ENCODE measurements at places on chromosomes 16 and 17. TPM values are rescaled to one million over a fixed set of nuclear protein-coding genes. Genes with fewer than 3 reads are reported as not detected.

The HOXB7 gene
- 1.3 TPM for total RNA-seq

DNA sequence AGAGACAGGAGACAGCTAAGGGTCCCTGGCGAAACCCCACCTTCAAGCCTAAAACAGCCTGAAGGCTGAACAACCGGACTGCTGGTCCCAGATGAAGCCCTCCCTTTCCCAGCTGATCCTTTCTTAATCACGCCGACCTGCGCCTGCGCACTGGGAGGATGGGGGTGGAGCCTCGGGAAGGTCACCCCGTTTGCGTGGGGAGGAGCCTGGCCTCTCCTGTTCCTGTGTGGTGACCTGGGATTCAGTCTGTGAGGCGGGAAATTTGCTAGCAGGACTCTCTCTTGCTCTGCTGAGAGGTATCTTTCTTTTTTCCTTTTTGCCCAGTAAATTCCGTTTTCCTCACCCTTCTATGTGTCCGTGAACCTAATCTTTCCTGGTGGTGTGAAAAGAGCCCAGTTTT lies 9.6 kb downstream of the FAM20A start:
- H3K27me3 ChIP-seq: peaks cover 43% of the 10 kb centered on the region
- H3K36me3 ChIP-seq: peaks cover 2% of the 10 kb centered on the region
- no peak for DNase-seq
- H3K27ac ChIP-seq: no peak overlapping the region
- H3K4me3 ChIP-seq: no peak overlapping the region

- no peak overlapping the region for H3K4me3 ChIP-seq
- peaks cover 80% of the 10 kb centered on the region for H3K4me1 ChIP-seq
- peaks cover 2% of the 10 kb centered on the region for H3K36me3 ChIP-seq
- no peak overlapping the region for H3K27ac ChIP-seq
- no peaks in the 10 kb centered on the region for H3K27me3 ChIP-seq
- no peak for DNase-seq
Observed at GRCh38 chr16:74562117-74562516, 44.8 kb downstream of the GLG1 start.

- DNase-seq: no peak
- peaks cover 44% of the 10 kb centered on the region for H3K4me1 ChIP-seq
- H3K4me3 ChIP-seq: no peak overlapping the region
- no peaks in the 10 kb centered on the region for H3K27me3 ChIP-seq
- H3K27ac ChIP-seq: no peak overlapping the region
- H3K36me3 ChIP-seq: no peaks in the 10 kb centered on the region
Observed at GRCh38 chr17:28078341-28079229, 36.1 kb downstream of the NLK start.

- no peaks in the 10 kb centered on the region for H3K4me1 ChIP-seq
- DNase-seq: no peak
- no peak overlapping the region for H3K4me3 ChIP-seq
Observed at GRCh38 chr16:13519871-13520270, 400.1 kb upstream of the ERCC4 start.

DNA sequence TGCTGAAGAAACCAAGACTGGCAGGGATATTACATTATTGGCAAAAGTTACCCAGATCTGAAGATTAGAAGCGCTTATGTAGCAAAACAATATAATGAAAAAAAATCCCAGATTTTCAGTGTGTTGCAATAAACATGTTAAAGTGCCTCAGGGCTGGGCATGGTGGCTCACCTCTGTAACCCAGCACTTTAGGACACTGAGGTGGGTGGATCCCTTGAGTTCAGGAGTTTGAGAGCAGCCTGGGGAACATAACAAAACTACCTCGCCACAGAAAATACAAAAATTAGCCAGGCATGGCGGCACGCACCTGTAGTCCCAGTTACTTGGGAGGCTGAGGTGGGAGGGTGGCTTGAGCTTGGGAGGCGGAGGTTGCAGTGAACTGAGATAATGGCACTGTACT lies 6.8 kb downstream of the ZNF207 start:
- peaks cover 64% of the 10 kb centered on the region for H3K4me1 ChIP-seq
- H3K27me3 ChIP-seq: no peaks in the 10 kb centered on the region
- DNase-seq: no peak

DNA sequence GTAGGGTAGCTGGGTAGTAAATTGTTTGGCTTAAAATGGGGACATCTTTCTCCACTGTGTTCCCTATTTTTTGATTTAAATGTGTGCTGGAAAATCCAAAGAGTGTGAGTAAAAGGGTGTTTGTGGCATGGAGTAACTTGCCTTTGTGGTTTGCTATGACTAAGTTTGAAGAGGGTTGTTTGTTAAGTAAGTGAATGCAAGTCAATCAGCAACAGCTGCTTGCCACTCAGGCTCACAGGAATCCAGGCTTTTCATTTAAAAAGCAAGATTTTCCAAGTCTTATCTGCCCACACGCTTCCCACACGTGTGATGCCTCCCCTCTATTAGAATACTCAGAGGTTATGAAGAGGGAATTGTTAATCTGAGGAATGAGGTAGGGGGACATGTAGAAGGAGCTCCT lies 847.7 kb upstream of the RBFOX1 start:
- peaks cover 6% of the 10 kb centered on the region for H3K36me3 ChIP-seq
- DNase-seq: no peak
- H3K27ac ChIP-seq: no peak overlapping the region
- peaks cover 8% of the 10 kb centered on the region for H3K27me3 ChIP-seq

The WNT3 gene
- 0.14 TPM for total RNA-seq

The ABCA8 gene
- not detected for total RNA-seq

The OR4D1 gene
- total RNA-seq: 0.35 TPM

The GSG1L gene
- total RNA-seq: not detected

DNA sequence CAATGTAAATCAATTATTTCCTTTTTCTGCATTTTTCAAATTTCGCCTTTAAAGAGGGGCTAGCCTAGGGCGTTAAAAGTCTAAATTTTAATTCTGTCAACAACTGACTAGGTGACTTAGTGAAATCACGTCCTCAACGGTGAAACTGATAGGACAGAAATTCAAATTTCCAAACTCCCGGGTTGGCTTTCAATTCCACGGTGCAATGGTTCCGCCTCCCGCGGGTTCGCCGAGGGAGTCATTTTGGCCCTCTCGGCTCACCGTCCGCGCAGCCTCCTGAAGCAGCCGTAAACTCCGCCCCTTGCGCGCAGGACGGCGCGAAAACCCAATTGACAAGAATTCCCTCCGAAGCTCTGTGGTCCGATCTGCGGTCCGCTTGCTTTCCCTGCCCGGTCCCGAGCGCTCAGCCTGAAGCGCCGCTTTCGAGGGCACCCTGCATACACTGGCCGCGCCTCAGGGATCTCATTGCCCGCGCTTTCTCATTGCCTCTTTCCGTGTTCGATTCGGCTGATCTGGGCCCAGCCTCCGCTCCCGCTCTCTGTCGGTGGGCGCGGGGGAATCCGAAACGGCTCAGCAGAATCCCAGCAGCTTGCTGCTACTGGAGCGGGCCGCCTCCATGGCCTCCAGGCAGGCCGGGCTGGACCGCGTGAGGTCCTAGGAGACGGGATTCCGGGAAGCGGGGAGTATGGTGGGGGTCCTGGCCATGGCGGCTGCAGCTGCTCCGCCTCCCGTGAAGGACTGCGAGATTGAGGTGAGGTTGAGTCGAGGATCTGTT lies at the start of gene ATAD5:
Gene ATAD5 (plus strand): TSS at position 304 of the 775 bp plus-strand sequence. CDS start 382 bp downstream, at position 686.
- H3K4me1 ChIP-seq: peaks cover 31% of the 10 kb centered on the region
- no peaks in the 10 kb centered on the region for H3K27me3 ChIP-seq
- H3K4me3 ChIP-seq: peak within 1 kb of the TSS; percentile 98
- DNase-seq: peak; percentile 90
- H3K27ac ChIP-seq: peak within 1 kb of the TSS; percentile 90

- peaks cover 29% of the 10 kb centered on the region for H3K27me3 ChIP-seq
- H3K36me3 ChIP-seq: no peaks in the 10 kb centered on the region
- H3K4me1 ChIP-seq: no peaks in the 10 kb centered on the region
- H3K4me3 ChIP-seq: no peak overlapping the region
Observed at GRCh38 chr17:15157051-15157450, 108.1 kb downstream of the PMP22 start.

The FOXJ1 gene
- total RNA-seq: 1.4 TPM

- H3K4me3 ChIP-seq: no peak overlapping the region
- no peaks in the 10 kb centered on the region for H3K36me3 ChIP-seq
- no peak for DNase-seq
- no peaks in the 10 kb centered on the region for H3K27me3 ChIP-seq
Observed at GRCh38 chr16:19746561-19746960, 28.5 kb downstream of the IQCK start.

DNA sequence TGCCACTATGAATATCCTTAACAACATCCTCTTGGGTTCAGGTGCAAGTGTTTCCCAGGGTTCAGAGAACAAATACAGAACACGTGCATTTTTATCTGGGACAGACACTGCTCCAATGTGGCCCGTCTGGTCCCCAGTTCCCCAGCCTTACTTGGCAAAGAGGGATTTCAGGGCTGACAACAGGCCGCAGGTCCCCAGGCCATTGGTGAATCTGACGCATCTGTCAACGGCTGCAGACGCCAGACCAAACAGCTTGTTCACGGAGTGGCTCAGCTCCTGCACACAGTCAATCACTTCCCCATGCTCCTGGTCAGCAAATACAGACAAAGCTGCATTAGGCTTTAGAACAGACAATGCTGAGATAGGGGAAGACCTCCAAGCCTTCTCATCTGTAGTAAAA lies 36.2 kb downstream of the COG7 start:
- no peaks in the 10 kb centered on the region for H3K4me1 ChIP-seq
- no peaks in the 10 kb centered on the region for H3K36me3 ChIP-seq
- H3K4me3 ChIP-seq: no peak overlapping the region
- H3K27ac ChIP-seq: no peak overlapping the region
- no peak for DNase-seq
- no peaks in the 10 kb centered on the region for H3K27me3 ChIP-seq

The RNF112 gene
- total RNA-seq: 1.6 TPM

The JPH3 gene
- total RNA-seq: 0.60 TPM

The FAM171A2 gene
- total RNA-seq: 0.14 TPM

DNA sequence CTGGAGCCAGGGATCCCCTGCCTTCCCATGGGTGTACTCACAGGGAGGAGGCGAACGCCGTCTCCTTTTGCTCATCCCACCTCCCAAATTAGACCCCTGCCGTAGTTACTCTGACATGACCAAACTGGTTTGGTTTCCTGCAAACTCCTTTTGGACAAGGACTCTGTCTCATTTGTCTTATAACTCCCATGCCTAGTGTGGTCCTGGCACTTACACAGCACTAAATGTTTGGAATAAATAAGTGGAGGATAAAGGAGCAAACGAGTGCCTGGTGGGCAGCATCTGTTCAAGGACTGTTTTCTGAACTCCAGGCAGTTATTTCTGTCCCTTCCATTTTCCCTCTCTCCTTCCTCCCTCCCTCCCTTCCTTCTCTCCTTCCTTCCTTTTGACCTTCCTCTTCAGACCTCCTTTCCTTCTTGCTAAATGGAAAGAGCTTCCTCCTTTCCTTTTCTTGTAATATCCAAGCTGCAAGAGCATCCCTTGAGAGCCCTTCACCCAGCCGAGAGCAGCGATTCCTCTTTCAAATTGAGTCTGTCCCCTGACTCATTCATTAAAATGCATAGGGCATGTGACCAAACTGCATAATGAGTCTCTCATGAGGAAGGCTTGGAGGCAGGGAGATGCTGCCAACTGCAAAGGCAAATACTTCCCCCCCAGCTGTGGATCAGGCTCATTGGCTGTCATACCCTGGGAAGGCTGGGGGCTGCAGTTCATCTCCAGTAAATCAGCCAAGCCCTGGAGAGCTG lies 36.8 kb downstream of the CHD9 start:
- peak overlapping the region; percentile 59 for H3K4me3 ChIP-seq
- no peak overlapping the region for H3K27ac ChIP-seq
- DNase-seq: peak; percentile 22
- peaks cover 26% of the 10 kb centered on the region for H3K4me1 ChIP-seq
- H3K36me3 ChIP-seq: no peaks in the 10 kb centered on the region
- H3K27me3 ChIP-seq: no peaks in the 10 kb centered on the region

DNA sequence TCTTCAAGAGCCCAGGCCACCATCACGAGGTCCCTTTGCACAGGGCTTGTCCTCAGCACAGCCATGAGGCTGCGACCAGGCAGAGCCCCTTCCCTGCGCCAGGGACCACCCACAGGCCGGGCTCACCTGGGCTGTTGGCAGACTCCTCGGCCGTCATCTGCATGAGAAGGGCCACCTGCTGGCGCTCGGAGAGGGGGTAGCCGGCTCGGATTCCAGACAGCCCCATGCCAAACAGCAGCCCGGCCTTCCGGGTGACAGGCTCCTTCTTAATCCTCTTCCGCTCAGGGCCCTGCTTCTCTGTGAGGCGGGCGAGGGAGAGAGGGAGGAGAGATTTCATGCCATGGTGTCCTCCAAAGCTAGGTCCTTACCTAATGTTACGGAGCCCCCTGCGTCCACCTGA lies 73.4 kb downstream of the ZNF778 start:
- no peak overlapping the region for H3K4me3 ChIP-seq
- no peaks in the 10 kb centered on the region for H3K27me3 ChIP-seq
- peaks cover 5% of the 10 kb centered on the region for H3K4me1 ChIP-seq
- no peak for DNase-seq

The JUP gene
- total RNA-seq: 0.86 TPM

GRCh38 chr16:87326151-87326571 lies 9.0 kb upstream of the C16orf95 start:
- H3K4me1 ChIP-seq: no peaks in the 10 kb centered on the region
- no peak for DNase-seq
- H3K4me3 ChIP-seq: no peak overlapping the region

DNA sequence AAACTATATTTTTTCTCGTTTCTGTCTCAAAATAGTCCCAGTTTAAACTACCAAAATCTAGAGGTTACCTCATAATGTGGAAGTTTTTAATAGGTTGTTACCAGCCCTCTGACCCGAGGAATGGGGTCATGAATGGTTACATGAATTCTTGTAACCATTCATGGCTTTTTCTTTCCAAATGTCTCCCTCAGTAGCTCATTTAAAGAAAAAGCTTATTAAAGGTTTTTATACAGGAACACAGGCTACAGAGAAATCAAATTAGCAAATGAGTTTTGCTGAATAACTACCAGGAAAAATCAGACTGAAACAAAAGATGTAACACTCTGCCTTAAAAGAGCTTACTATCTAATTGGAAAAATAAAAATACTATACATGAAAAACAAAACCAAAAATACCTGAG lies 63.4 kb downstream of the SMURF2 start:
- peak overlapping the region; percentile 67 for H3K4me3 ChIP-seq
- H3K4me1 ChIP-seq: peaks cover 34% of the 10 kb centered on the region
- no peaks in the 10 kb centered on the region for H3K27me3 ChIP-seq
- H3K36me3 ChIP-seq: peaks cover 2% of the 10 kb centered on the region
- no peak for DNase-seq
- peak overlapping the region; percentile 59 for H3K27ac ChIP-seq

GRCh38 chr17:76878568-76878967 lies 10.4 kb downstream of the MGAT5B start:
- no peak overlapping the region for H3K4me3 ChIP-seq
- no peak overlapping the region for H3K27ac ChIP-seq
- no peaks in the 10 kb centered on the region for H3K27me3 ChIP-seq
- peaks cover 6% of the 10 kb centered on the region for H3K36me3 ChIP-seq

The MFAP4 gene
- 0.82 TPM for total RNA-seq

The PTX4 gene
- not detected for total RNA-seq

- peaks cover 15% of the 10 kb centered on the region for H3K27me3 ChIP-seq
- no peak overlapping the region for H3K4me3 ChIP-seq
- H3K36me3 ChIP-seq: no peaks in the 10 kb centered on the region
- H3K4me1 ChIP-seq: no peaks in the 10 kb centered on the region
- DNase-seq: no peak
Observed at GRCh38 chr17:68711858-68712257, 110.7 kb upstream of the FAM20A start.

- no peaks in the 10 kb centered on the region for H3K27me3 ChIP-seq
- no peaks in the 10 kb centered on the region for H3K4me1 ChIP-seq
- H3K4me3 ChIP-seq: no peak overlapping the region
Observed at GRCh38 chr17:45098869-45099616, 33.3 kb downstream of the PLCD3 start.

The CCT6B gene
- total RNA-seq: 2.8 TPM

The NDUFAB1 gene
- total RNA-seq: 73.5 TPM

Measured in activated T-cell treated with anti-CD3 and anti-CD28 coated beads, Interleukin-2, amount 50 U/mL, for 72 hours (primary cell).